Activated T-helper 1 cell treated with anti-CD3 and anti-CD28 coated beads, Interleukin-2, amount 50 U/mL, for 16 hours (primary cell): ENCODE measurements at places on chromosomes 7 and 10.

GRCh38 chr7:139118805-139119485 lies 9.4 kb upstream of the ZC3HAV1 start:
- no peak for DNase-seq

GRCh38 chr10:74994854-74995253 lies 116.6 kb upstream of the SAMD8 start:
- DNase-seq, result no peak

DNA sequence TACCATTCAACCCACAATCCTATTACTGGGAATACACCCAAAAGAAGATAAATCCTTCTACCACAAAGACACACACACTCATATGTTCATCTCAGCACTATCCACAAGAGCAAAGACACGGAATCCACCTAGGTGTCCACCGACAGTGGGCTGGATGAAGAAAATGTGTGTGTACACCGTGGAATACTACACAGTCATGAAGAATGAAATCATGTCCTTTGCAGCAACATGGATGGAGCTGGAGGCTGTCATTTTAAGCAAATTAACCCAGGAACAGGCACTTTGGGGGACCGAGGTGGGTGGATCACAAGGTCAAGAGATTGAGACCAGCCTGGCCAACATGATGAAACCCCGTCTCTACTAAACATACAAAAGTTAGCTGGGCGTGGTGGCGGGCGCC lies 8.3 kb upstream of the FOXL3 start:
- DNase-seq, result no peak

- DNase-seq, result no peak
These were observed 126.2 kb downstream of the CCNY start for GRCh38 chr10:35462491-35462934.

GRCh38 chr10:95501203-95502094 lies 59.7 kb downstream of the SORBS1 start:
- no peak for DNase-seq

DNA sequence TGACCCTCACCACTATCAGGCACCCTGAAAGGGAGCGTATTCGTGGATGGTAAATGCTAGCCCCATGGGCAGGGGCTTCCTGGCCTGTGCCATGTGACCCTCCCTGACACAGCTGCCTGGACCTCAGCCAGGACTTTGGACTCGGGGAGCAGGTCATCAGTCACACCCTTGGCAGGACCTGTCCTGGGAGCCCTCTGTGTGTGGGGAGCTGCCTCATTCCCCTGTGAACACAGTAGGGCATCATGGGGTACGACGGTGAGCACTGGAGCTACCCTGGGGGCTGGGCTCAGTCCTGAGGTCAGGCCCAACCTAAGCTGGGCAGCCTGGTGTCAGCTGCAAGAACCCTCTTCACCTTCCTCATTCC lies 129.3 kb upstream of the FAM20C start:
- DNase-seq, result no peak

GRCh38 chr10:50540069-50540825 lies 83.5 kb downstream of the SGMS1 start:
- DNase-seq, result no peak

DNA sequence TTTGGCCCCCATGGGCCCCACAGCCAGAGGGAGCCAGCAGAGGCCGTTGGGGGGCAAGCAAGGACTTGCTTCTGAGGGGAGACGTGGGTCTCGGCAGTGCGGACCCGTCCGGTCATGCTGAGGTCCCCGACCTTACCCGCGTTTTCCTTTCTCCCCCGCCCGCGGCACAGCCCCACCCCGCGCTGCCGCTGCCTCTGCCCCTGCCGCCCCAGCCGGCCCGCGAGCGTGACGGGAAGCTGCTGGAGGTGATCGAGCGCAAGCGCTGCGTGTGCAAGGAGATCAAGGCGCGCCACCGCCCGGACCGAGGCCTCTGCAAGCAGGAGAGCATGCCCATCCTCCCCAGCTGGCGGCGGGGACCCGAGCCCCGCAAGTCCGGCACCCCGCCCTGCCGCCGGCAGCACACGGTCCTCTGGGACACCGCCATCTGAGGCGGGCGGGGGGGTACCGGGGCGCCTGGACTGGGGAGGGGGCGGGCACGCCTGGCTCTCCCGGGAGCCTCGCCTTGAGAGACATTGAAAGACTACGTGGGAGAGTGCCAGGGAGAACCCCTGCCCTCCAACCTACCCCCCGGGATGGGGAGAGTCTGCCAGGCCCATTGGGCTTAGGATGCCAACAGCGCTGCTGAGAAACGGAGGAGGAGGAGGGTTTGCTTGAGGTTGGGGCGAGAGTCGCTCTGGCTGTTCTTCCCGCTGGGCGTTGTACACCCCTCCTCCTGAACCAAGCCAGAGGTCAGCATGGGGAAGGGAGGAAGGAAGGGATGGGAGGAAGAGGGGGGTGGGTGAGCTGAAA lies 9.9 kb downstream of the NYAP1 start:
- no peak for DNase-seq

DNA sequence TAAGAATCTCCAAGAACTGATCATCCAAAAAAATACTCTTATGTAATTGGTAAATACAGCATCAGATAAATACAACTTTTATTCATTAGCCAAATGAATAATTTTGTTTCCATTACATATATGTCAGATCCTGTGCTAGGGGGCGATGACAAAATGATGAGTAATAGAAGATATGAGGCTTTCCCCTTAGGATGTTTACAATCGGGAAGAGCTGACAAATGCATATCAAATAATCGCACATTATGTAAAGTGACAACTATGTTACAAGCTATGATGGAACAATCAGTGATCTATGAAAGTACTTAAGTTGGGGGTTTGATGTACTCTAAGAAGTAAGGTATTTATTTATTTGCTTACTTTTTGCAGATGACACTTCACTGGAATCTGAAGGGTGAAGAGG lies 465.6 kb upstream of the VSTM2A start:
- DNase-seq, result no peak
